LNCaP clone FGC (cell line): ENCODE measurements at places on chromosomes 4 and X.
A peak's percentile ranks its signal among the peaks of the same experiment; 100 is the strongest.

DNA sequence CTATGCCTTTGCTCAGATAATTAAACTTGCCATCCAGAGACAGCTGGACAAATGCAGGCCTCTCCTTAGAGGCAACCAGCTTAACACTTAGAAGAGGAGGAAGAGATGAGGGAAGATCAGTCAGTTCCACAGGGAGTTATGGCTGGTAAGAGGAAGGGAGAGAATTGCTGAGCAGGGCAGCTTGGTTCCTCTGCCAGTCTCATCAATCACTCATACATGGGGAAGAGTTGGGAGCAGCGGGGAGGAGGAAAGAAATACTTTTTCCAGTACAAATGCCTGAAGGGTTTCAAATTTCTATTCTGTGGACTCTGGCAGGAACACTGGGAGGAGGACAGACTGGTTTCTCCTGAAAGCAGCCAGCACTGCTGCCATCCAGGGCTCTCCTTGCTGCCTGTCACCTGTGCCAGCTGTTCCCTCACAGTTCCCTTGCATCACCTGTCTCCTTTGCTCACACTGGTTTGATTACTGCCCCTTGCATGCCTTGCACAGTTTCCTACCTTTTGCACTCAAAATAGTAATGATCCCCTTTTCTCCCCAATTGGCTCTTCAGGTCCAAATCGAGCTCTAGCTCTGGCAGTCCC lies 59.5 kb downstream of the PGRMC2 start:
- DNase-seq, result peak; percentile 87

GRCh38 chrX:18753631-18754030 lies 46.2 kb downstream of the PPEF1 start:
- DNase-seq, result no peak

- DNase-seq, result no peak
These were observed 368.8 kb downstream of the GASK1B start for GRCh38 chr4:157803845-157804521.

DNA sequence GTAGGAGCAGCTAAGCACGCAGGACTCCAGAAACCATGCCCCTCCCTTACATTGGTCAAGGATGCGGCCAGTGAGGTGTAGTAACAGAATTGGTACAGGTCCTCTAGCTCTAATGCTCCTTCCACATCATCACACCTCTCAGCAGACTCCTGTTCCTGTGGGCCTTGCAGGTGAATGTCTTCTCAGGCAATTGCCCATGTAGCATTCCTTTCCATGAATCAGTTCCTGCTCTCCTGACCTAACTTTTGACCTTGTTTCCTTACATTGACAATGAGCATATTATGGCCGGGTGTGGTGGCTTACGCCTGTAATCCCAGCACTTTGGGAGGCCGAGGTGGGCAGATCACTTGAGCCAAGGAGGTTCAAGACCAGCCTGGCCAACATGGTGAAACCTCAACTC lies 31.3 kb downstream of the MAP7D3 start:
- no peak for DNase-seq

DNA sequence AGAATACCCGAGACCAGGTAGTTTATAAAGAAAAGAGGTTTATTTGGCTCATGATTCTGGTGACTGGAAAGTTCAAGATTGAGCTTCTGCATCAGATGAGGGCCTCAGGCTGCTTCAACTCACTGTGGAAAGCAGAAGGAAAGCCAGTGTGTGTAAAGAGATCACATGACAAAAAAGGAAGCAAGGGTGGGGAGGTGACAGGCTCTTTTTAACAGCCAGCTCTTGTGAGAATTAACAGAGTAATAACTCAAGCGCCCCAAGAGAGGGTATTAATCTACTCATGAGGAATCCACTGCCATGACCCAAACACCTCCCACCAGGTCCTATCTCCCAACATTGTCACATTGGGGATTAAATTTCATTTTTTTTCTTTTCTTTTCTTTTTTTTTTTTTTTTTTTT lies 6.3 kb upstream of the YIPF6 start:
- no peak for DNase-seq

DNA sequence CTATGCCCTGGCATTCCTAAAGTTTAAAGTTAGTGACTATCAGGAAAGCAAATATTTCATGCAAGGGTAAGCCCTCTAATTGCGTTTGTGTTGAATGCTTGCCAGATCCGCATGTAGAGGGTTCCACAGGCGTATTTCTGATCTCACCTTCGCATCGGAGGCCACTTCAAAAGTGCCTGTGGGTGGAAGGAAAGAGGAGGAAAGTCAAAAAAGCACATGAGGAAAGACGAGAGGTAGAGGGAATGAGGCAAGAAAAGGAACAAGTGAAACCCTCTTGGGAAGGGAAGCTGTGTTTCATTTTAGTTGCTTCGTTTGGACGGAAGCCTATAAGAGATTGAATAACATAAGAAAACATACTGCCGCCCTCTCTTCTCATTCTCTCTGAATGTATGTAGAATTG lies 628.8 kb downstream of the SPRY1 start:
- DNase-seq, result no peak

DNA sequence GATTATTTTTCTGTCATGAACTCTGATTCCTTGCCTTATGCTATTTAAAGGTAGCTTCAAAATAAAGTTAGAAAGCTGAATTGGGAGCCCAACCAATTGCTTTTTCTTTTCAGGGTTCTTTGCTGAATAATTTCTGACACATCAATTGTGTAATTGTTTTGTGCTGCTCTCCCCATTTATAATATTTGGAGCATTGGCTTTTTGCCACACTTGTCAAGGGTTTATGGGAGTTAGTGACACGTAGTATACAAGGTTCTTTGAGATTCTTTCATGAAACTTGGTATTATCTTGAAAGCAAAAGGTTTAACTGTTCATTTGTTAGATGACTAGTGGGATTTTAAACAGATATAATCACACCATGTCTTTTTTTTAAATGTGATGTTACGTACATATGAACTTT lies 80.9 kb downstream of the POLA1 start:
- DNase-seq, result no peak

- DNase-seq, result no peak
These were observed 72.8 kb downstream of the SLC9A7 start for GRCh38 chrX:46686003-46686645.

DNA sequence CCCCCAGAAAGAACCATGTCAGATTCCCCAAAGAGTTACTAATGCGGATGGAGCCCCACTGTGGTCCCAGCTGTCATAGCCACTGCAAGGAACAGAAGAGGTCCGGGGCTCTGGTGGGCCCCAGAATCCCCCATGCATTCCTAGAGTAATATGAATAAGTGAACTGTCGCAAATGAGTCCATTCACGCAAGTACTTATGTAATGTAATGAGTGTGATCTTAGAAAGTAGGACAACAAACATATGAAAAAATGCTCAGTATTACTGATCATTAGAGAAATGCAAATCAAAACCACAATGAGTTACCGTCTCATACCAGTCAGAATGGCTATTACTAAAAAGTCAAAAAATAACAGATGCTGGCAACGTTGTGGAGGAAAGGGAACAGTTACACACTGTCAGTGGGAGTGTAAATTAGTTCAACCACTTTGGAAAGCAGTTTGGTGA lies 141.5 kb upstream of the RBPJ start:
- no peak for DNase-seq

DNA sequence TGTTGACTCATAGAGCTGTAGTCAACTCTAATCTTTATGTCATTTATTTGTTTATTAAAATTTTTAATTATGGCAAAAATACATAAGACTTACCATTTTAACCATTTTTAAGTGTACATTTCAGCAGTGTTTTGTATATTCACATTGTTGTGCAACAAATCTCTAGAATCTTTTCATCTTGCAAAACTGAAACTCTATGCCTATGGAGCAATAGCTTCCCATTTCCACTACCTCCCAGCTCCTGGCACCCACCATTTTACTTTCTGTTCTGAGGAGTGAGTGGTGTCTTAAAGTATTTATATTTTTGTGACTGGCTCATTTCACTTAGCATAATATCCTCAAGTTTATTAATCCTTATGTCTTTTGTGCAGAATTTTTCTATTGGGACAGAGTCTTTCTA lies 181.0 kb downstream of the GPAT3 start:
- DNase-seq, result no peak

GRCh38 chrX:39595977-39596376 lies 501.8 kb downstream of the BCOR start:
- no peak for DNase-seq

GRCh38 chrX:151977923-151978322 lies 3.4 kb upstream of the GABRE start:
- no peak for DNase-seq

GRCh38 chr4:7770224-7771050 lies 169.2 kb downstream of the AFAP1 start:
- no peak for DNase-seq

GRCh38 chr4:13535118-13535517 lies 9.2 kb downstream of the NKX3-2 start:
- no peak for DNase-seq

DNA sequence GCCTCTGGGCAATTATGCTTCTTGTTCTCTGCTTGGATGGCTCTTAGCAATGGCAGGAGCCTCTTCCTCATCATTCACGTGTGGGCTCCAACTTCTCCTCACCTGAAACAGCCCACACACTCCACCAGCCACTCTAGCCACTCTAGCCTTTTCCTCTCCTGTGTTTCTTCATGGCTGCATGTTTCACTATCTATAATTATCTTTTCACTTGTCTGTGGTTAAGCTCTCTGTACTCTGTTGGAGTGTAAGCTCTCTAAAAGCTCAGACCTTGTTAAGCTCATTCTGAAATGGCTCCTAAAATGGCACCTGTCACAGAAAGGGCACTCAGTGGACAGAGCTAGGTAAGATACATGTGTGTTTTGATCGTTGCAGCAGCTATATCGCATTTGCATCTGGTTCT lies 80.0 kb downstream of the SH3KBP1 start:
- no peak for DNase-seq

DNA sequence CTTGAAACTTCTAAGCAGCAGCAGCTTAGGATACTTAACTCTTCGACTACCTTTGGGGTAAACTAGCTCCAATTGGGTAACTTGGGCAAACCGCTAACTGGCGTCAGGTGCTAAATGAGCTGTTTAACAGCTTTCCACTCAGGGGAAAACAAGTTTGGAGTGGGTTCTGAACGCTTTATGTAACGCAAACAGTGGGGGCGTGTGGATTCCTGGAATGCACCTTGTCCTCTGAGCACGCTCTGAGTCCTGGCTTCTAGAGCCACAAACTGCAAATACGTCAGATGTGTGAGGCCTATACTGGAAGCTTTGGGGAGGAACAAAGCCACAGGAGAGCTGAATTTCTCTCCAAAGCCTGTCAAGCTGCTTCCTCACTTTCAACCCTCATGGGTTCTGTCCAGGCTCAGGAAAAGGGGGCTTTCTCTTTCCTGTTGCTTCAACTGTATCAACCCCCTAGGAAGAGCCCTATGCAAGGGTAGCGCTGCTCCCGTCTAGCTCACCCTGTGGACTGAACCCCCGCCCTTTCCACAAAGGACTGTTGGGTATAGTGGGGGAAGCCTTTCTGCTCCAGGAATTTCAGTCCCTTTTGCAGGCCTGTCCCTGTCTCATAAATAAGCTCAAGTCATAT lies 4.5 kb upstream of the WDR1 start:
- DNase-seq, result no peak

DNA sequence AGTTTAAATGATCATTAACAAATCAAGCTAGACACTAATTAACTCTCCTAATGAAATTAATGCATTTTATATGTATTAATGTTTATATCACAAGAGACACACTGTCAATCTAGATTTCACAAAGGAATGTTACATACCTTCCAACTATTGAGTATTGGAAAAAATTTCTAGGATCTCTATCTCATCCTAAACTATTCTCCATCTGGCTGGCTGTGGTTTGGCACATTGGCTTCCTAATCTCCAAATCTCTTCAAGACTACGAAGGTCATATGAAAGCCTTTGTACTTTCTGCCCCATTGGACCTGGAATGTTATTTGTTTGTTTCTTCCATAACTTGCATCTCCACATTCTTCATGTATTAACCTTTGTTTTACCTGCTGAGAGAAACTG lies 1160.0 kb downstream of the ADGRL3 start:
- no peak for DNase-seq

GRCh38 chr4:54842656-54843055 lies 184.9 kb downstream of the KIT start:
- peak; percentile 73 for DNase-seq

DNA sequence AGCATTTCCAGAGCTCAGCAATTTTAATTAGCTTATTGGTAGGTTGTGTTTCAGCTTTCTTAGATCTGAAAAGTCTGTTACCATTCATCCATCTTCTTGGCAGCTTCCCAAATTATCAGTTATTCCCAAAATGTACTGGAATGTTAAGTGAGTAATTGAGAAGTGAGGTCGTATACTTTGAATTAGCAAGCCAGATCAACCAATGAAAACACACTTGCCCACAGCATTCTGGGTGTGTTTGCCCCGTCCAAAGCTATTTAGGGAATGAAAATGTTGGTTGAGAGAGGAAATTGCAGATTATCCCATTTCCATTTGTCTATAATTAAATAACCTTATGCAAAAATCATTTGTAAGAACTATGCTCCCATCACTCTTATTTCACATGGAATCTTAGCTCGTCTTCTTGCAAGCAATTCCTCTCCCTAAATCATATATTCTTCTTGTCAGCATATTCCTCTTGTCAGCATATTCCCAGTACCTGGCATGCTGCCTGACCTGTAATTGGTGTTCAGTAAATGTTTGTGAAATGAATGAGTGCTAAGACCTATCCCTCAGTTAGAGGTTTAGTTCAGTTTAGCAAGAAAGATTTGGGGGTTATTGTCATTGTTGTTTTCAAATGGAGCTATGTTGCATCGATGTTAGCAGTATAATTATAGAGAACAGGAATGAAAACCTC lies 23.3 kb upstream of the ANTXR2 start:
- DNase-seq, result no peak

DNA sequence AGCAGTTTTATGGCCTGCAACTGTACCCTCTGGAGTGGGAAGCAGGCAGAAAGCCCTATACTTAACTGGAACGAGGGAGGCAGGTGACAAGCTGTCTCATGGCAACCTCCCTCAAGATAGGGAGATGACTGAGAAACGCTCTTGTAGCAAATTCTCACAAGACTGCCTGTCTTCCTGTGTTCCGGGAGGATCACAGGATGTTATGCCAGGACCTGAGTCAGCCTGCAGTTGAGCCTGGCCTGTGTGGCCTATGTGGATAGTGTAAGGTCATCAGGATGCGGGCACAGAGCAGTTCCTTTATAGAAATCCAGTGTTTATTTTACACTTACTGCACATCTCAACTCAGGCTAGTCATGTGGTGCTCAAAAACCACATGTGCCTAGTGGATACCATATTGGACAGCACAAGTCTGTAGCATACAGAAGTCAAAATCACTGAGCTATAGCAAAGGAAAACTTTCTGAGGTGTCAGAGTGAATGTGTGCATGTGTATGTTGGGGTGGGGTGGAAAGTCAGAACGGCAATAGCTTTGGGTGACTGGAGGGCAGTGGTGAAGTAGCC lies 25.2 kb downstream of the TAF7L start:
- no peak for DNase-seq
